Activated CD8-positive, alpha-beta memory T cell treated with anti-CD3 and anti-CD28 coated beads, Interleukin-2, amount 50 U/mL, for 4 hours (primary cell): ENCODE measurements at places on chromosomes 11 and 22.

GRCh38 chr11:119093942-119094815 lies 7.5 kb downstream of the DPAGT1 start:
- DNase-seq = peak; percentile 61

DNA sequence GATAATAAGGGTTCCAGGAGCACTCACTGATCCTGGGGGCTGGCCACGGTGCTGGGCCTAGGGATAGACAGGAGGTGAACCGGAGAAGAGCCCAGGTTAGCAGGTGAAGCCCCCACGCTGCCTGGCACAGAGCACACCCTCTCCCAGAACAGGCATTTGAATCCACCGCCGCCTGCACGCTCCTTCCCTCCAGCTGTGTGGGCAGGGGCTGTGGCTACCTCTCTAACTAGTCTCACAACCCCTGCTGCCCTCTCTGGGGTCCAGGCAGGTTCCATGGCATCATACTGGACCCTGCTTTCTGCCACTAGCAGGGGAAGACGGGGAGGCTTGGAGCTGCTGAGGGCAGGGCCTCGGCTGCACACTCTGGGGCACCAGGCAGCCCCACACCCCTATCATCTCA lies 358.0 kb downstream of the CTTN start:
- no peak for DNase-seq

GRCh38 chr11:21653951-21654421 lies 538.9 kb upstream of the ANO5 start:
- no peak for DNase-seq

GRCh38 chr11:34242037-34242625 lies 115.7 kb downstream of the ABTB2 start:
- DNase-seq = no peak

GRCh38 chr11:134837887-134838232 lies 425.8 kb upstream of the B3GAT1 start:
- DNase-seq = no peak

DNA sequence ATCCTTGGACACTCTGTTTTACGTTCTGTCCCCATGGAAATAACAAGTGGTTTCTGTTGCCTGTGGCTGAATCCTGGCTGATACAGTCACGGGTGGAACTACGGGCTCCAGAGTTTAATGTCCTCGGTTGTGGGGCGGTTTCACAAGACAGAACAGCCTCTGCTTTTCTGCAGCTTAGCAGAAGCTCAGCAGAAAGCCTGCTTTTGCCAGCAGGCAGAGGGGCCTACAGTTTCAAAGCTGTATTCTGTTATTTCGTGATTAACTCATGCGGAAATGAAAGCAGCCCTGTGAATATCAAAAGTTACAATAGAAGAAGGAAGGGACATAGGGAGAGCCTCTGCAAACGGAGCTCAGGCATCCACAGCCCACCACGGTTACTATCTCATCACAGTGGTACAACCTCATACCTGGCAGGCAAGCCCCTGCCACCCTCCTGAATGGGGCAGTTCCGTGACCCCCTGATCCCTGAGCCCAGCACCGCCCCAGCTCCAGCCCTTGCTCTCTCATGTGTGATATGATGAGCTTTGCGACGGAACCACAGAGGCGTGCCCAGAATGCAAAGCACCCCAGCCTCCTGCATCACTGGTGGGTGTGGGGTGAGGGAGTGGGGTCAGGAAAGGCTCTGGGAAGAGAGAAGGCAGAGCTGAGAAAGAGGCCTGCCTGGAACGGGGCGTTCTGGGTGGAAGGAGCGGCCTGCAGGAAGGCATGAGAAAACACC lies 360.6 kb downstream of the BRD1 start:
- no peak for DNase-seq

GRCh38 chr11:44788536-44789261 lies 61.9 kb downstream of the TSPAN18 start:
- DNase-seq = no peak

DNA sequence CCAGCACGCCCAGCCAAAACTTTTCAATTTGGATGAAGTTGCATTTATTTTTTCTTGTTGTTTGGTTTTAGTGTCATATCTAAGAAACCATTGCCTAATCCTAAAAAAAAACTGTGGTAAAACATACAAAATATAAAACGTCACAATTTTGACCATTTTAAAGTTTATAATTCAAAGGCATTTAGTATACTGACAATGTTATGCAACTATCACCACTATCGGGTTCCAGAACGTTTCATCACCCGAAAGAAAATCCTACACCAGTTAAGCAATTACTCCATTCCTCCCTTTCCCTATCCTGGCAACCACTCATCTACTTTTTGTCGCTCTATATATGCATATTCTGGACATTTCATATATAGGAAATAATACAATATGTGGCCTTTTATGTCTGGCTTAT lies 30.5 kb upstream of the PHOX2A start:
- DNase-seq = no peak

- DNase-seq = no peak
Measured at GRCh38 chr11:36095716-36096115, 151.9 kb downstream of the LDLRAD3 start.

- no peak for DNase-seq
Measured at GRCh38 chr11:117898059-117898458, 21.6 kb upstream of the FXYD6 start.

DNA sequence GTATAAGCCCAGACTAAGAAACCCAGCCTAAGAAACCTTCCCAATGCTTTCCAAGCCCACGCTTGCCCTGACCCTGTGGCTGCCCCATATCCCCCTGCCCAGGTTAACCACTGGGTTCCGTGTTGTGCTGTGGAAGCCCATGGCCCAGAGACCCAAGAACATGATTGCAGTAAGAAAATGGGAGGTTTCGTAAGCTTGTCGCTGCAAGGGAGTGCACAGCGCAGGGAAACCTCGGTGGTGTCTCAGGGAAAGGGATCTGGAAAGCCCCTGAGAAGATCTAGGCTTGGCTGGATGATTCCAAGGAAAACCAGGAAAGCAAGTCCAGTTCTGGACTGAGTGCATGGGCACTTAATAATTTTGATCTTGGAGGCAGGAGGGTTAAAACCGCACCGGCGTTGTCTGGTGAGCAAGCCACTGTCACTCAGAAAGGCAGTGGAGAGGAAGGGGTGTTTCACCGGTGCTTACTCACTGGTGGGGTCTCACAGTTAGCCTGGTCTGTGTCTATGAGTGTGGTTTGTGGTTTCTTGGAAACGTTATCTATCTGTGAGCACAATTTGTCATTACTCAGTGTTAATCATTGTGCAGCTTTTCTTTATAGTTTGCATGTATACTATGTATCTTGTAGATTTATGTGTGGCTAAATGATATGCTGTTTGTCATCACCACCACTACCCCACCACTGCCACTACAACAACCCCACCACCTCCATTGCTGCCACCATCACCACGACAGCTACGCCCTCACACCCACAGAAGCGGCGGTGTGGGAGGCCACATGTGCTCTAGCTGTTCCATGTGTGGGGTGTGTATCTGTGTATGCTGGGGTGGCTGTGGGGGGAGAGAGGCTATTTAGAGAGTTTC lies 53.3 kb upstream of the PRDM11 start:
- peak; percentile 55 for DNase-seq

- DNase-seq = no peak
Measured at GRCh38 chr11:121282886-121283502, 9.6 kb upstream of the SC5D start.

DNA sequence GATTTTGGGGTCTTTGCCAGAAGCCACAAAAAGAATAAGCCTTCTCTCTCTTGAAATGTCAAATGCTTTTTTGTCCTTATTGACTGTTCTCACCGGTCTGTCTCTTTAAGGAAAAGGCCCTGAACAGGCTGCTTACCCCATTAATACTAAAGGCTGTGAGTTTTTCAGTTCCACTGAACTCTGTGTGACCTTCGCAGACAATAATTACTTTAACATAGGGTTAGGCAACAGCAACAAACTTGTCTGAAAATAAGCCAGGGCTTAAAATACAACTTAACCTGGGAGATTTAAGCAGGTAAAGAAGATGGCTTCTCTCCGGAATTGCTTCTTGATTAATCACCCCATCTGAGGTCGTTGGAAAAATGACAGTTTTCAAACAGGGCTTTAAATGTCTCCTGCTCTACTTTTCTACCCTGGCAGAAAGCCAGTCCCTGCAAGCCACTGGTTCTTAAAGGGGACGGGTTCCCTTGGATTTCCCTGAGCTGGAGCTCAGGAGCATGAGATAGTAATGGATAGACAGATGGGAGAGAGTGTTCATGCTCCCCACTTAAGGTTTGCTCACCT lies 69.4 kb downstream of the ARL14EP start:
- DNase-seq = no peak

DNA sequence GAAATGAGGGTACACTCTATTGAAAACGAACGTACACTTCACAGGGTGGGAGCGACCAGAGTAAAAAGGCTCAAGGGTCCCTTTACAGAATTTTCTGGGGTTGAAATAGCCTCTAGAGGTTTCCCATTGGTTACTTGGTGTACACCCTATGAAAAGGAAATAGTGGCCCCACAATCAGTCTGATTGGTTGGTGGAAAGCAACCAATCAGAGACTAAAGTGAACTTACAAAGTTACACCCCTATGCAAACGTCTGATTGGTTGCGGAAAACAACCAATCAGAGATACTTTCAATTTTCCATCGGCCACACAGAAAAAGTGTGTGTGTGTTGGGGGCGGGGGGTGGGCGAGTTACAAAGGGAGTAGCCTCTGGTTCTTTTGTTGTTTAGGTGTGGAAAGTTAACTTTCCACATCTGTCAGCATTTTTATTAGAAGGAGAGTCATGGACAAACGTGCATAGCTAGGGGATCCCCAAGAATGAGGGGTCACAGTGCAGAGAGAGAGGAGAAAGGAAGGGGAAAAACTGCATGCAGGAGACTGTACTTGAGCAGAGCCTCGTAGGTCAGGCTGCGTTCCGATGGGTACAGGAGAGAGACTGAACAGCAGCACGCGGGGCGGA lies 1152.1 kb downstream of the TBC1D22A start:
- DNase-seq = no peak

DNA sequence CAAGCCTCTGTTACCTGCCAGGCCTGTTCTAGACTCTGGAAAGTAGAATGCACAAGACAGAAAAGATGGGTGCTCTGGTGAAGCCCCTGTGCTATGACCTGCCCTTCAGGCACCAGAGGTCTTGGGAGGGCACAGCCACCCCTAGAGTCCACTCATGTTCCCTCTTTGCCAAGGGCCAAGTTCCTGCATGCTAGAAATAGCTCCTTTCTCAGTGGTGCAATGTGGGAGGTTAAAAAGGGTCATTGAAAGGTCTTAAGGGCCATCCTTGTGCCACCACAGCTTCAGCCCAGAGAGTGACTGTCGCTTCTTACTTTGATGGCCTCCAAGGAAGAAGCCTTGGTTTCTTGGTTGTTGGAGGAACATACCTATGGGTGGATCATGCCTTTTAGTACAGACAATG lies 84.6 kb upstream of the PARVA start:
- DNase-seq = no peak

DNA sequence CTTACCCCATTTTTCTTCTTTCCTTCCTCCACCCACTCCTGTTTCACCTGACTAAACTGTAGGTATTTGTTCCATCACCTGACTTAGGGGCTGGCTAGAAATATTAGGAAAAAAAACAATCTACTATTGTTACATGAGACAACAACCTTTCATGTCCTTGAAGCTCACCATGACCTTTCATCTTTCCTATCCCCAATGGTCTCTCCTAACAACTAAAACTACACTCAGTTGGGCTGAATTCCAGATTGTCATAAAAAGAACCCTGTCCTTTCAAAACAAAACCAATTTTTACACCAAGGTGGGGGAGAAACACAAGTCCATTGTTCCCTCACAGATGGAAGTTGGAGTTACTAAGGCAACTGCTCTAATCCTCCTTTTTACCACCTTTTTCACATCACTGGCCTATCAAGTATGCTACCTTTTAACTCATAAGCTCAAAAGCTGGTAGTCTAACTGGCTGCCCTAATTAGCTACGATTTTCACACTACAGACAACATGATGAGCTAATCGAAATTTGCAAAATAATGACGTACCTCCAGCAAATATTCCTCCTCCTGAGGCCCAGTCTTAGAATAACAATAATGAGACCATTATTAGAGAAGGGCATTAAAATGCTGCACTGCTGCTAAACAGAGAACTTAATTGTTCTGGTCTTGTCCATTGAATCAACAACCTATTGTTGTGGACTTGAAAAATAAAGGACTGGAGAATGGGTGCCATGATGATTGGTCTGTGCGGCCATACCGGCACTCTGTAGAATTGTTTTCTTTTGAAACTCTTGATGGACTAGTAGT lies 46.5 kb upstream of the SOX6 start:
- DNase-seq = no peak

DNA sequence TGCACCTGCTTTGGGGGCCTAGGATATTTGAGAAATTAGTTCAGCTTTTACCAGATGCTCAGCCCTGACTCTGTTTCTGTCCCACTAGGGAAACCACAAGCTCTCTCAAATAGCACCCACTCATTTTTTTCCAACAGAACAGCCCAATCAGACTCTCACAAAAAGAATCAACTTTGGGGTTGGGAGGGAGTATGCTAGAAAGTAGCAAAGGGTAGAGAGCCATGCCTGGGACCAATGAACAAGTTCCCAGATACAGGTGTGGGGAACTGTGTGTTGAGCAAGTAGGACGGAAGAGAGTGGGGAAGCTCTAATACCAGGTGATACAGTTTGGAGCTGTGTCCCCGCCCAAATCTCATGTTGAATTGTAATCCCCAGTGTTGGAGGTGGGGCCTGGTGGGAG lies 41.1 kb downstream of the TRIM66 start:
- no peak for DNase-seq

GRCh38 chr11:87304412-87304811 lies 266.7 kb downstream of the TMEM135 start:
- no peak for DNase-seq

GRCh38 chr11:47941907-47942558 lies 38.3 kb upstream of the PTPRJ start:
- DNase-seq = no peak

DNA sequence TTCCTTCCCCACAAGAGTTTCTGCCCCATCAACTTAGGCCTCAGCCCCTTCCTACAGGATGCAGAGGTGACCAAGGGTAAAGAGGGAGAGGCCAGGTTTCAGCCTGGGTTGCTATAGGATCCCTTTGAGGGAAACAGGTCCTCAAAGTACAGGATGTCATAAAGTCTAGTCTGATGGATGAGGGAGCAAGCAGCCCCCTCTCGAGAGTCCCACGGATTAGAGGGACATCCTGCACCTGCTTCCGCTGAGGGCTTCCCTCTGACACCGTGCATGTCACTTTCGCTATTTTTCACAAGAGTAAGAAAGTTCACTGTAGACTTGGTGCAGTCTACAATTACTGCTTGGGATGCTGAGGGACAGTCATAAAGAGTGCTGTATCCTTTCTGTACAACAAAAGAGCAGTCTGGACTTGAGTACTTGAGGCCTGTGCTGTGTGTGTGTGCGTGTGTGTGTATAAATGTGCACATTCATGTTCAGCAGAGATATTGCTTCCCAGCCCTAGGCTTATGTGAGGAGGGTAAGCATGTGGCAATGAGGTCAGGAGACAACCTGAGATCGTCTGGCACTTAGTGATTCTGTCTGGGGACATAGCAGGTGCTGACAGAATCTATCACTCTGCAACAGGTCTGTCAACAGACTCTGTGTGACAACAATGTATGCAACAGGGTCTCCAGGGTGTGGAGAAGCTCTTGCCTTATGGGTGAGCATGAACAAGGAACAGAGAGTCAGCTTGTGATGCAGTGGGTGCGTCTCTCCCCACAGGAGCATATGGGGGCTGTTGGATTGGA lies 18.0 kb upstream of the CHST1 start:
- no peak for DNase-seq

GRCh38 chr11:134555510-134555909 lies 143.5 kb upstream of the B3GAT1 start:
- DNase-seq = no peak

GRCh38 chr22:38276166-38276565 lies 3.4 kb upstream of the TMEM184B start:
- DNase-seq = no peak
